ENCODE measurements at places on chromosomes 2 and 18.
A peak's percentile ranks its signal among the peaks of the same experiment; 100 is the strongest.

DNA sequence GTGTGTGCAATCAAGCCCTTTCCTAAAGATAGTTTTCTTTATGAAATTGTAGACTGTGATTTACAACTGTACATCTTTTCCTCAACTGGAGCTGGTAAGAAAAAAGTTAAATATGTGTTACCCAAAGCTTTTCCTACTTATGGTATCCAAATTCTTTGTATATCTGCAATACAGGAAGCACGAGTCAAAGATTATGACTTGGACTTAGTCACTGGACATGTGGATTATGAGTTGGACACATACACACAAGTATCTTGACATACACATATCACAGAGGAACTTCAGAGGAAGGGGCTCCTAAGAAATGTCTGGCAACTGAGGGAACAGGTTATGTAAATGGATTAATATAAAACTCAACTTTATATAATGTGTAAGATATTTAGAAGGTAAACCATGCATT is 35.2 kb downstream of the PRELID3A start:
- DNase-seq, result no peak

DNA sequence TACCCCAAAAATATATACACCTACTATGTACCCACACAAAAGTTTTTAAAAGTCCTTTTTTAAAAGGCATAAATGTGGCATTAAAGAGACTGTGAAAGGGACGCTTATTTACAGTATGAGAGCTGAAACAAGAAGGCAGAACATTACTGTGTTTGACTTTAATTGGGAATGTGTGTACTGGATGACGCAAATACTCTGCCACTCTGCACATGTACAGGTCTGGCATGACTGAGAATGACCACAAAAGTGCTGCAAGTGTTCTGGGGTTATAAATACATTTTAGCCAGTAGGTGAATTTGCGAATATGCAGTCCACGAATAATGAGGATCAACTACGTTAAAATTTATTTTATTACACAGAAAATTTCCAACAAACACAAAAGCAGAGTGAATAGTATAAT is 11.4 kb downstream of the DARS1 start:
- DNase-seq, result no peak

DNA sequence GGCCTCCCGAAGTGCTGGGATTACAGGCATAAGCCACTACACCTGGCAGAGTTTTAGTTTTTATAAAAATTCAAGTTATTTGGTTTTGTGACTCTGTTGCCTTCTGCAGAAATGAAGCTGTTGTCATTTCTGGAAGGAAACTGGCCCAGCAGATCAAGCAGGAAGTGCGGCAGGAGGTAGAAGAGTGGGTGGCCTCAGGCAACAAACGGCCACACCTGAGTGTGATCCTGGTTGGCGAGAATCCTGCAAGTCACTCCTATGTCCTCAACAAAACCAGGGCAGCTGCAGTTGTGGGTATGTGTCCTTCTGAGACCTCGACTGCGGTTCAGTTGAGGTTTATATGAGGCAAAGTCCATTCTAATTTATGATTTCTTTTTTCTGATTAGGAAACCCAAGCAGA is 7.2 kb downstream of the MTHFD2 start:
- DNase-seq, result peak; percentile 76

- no peak for DNase-seq
These were observed 8.3 kb upstream of the GPR148 start for GRCh38 chr2:130720528-130720927.

- no peak for DNase-seq
These were observed 3.5 kb upstream of the SSB start for GRCh38 chr2:169795181-169795580.

- no peak for DNase-seq
These were observed 88.1 kb downstream of the NDUFA10 start for GRCh38 chr2:239936838-239937581.

DNA sequence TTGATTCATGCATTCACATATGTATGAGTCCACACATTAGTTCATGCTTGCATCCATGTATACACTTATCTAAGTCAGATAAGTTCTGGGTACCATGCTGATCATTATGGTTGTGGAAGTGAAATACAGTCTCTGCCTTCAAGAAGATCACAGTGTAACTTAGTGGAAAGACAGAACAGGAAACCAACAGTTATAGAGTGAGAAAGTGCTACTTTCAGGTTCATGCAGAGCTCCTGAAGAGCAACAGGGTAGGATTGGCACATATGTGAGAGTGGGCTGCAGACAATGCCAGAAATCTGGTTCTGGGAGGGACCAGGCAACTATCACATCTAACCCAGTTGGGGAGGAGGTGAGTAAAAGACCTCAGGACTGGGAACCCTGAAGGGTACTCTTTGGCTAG is 35.4 kb upstream of the PGAP1 start:
- no peak for DNase-seq

- DNase-seq, result peak; percentile 87
These were observed 109.7 kb upstream of the GLI2 start for GRCh38 chr2:120625865-120626560.

- no peak for DNase-seq
These were observed 10.4 kb downstream of the GCC2 start for GRCh38 chr2:108459441-108459840.

GRCh38 chr2:235954281-235954680 is 213.9 kb downstream of the GBX2 start:
- no peak for DNase-seq

GRCh38 chr2:210086292-210086691 is 83.9 kb downstream of the RPE start:
- DNase-seq, result no peak

DNA sequence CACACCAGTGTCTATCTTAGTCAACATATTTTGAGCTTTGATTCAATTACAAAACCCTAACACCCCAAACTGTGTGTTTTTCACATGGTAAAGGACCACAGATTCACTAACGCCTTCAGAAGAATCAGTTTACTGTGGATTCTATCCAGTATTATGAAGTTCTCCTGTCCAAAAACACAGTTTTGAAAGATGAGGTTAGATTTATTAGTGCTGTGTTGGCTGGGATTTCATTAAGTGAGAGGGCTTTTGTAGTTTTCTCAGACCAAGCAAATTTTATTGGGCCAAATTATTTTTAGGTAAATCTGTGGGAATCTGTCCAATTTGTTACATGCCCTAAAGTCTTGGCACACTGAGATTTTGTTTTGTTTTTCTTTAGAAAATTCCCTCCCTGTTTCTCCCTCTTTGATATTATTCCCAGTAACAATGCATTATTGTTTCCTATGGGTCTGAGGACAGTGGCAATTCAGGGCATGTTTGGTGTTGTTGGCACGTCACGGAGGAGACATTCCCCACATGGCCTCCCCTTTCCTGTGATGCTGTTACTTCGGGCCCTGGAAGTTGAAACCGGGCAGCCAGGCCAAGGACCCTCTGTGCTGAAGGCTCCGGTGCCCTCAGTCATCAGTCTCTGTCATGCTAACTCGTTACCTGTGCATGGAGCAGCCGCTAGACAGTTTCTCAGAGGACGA is 87.5 kb upstream of the ALKAL2 start:
- DNase-seq, result no peak

DNA sequence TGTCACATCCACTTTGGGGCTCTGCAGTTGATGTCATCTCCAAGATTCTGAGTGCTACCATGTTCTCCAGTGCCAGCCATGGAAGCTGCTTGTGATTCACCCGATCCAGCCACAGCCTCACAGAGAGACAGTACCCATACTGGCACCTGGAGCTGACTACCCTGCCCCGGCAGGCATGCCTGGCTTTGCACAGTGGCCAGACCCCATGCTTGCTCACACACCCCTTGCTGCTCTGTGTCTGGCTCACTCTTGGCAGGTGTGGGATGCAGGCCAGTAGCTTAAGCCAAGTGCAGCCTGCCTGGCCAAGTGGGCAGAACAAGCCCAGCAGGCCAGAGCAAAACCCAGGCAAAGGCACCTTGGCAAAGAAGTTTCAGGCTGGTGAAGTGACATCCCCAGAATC is 828.4 kb upstream of the VRK2 start:
- DNase-seq, result no peak

GRCh38 chr2:238973038-238973739 is 125.3 kb downstream of the TWIST2 start:
- DNase-seq, result no peak
